Forelimb muscle (tissue), 1 donor: ENCODE measurements at places on chromosomes 5 and 9. TPM values are rescaled to one million over a fixed set of nuclear protein-coding genes. Genes with fewer than 3 reads are reported as not detected.

GRCh38 chr5:58191443-58191842, 268.4 kb downstream of the PLK2 start:
- DNase-seq, result no peak

- no peak for DNase-seq
Observed at GRCh38 chr9:133752739-133753446, 14.7 kb upstream of the SARDH start.

- no peak for DNase-seq
Observed at GRCh38 chr9:120735415-120736126, 21.3 kb upstream of the MEGF9 start.

DNA sequence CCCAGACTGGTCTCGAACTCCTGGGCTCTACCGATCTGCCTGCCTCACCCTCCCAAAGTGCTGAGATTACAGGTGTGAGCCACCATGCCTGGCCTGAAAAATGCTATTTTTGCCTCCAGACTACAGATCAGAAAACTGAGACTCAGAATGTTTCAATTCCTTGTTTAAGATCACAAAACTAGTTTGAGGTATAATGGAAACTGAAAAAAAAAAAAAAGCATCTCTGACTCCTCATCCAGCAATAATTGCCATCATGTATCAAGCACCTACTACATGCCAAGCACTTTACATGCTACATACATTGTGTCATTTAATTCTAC, 35.6 kb downstream of the PLAC8L1 start:
- no peak for DNase-seq

DNA sequence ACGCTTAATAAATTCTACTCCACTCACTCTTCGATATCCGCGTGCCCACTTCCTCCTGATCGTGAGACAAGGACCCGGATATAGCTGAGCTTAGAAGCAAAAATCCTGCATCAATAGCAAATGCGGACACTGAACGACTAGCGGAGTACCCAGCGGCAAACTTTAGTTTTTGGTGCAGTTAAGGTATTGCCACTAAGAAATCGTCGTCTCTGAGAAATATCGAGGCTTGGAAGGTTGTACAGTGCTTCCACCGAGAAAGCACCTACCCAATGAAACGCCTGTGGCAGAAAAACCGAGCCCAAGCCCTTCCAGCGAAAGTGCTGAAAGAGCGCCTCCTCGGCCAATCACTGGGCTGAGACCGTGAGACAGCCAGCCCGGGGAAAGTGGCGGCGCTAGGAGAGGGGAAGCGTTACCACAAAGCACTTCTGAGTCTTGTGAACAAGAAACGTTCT, 32.2 kb downstream of the ANXA2R start:
- DNase-seq, result no peak

DNA sequence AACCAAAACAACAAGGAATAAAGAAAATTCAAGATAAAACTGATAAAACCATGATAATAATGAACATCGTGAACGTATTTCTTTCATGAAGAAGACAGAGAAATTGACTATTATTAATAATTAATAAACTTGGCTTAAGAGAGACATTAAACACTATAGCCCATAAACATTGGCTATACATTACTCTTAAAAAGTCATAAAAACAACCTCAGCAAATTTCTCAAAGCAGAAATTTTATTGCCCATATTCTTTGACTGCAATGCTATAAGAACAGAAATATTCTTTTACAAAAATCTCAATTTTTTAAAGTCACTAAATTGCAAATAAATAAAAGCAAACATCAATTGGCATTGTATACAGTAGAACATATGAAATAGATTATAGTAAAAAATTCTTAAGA, 42.5 kb downstream of the CSF2 start:
- no peak for DNase-seq

GDA gene
- polyA plus RNA-seq, result 1.1 TPM

DNA sequence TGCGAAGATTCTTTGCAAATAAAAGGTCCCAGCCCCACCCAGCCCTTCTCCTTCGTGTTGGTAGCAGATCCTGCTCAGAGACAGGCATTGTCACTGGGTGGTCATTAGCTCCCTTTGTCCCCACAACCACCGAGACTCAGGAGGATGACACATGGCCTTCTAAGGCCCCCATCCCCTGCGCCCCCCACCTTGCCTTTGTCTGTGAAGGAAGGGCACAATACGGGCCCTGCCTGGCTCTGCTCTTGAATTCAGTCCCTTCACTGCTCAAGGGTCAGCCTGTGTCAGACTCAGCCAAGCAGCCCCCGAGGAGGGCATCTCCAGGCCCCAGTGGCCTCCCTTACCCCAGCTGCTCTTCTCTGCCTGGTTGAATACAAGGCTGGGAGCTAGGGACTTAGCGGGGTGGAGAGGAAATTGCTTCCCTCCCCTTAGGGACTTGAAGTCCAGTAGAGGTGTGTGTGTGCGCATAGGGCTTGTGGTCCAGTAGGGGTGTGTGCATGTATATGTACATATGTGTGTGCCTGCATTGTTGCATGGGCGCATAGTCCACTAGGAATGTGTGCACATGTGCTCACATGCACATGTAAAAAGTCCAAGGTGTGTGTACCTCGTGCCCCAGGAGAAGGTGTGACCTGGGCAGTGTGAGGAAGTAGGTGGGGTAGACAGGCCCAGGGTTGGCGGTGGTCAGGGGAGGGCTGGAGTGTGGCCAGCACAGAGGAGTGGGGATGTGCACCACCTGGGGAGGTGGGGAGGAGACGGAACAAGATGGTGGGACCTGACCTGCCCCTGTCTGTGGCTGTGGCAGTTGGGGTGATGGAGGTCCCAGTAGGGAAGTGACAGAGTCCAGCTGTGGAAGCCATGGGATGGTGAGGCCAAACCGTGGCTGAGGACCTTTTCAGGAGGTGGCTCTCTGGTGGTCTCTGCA, 59.1 kb downstream of the PHF2 start:
- no peak for DNase-seq

DNA sequence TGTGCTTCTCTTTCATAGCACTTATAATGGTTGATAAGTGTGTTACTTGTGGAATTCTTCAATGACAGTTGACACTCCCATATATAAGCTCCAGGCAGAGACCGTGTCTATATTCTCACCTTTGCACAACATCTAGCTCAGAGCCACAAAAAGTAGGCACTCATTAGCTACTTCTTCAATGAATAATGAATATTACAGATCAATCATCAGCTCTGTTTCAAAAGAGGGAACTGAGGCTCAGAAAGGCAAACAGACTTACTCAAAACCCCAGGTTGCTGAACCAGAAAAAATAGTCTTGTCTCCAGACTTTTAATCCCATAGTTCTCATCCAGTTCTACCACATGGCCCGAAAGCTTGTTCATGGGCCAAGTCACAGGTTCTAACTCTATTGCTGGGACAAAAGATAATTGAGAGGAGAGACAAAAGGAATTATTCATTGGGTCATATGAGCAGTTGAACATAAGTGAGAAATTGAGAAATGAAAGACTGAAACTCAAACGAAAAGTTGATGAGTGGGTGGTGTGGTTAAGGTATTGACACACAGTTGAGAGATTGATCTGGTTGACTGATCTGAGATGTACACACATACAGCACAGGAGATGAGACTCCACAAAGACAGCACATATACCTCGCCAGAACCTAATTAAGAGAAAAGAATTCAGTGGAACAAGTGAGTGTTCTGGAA, 381.6 kb downstream of the EFNA5 start:
- no peak for DNase-seq

MELK gene
- 7.2 TPM for polyA plus RNA-seq

DNA sequence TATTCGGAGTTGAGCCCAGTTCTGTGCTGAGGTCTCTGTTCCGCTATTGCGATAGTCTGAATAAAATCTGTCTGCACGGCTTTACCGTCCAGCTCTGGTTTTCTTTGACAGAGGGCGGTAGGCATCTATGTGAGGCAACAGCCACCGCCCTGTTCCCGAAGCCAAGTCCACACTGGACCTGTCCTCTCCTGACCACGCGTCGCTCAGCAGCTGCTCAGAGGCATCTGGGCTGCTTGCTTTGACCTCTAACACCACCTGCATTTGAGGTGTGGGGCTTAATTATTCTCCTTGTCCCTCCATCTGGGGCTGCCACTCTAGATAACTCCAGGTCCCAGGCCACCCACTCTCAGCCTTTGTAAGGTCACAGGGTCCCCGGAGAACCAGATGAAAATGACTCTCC, 168.4 kb upstream of the SMIM23 start:
- no peak for DNase-seq

DNA sequence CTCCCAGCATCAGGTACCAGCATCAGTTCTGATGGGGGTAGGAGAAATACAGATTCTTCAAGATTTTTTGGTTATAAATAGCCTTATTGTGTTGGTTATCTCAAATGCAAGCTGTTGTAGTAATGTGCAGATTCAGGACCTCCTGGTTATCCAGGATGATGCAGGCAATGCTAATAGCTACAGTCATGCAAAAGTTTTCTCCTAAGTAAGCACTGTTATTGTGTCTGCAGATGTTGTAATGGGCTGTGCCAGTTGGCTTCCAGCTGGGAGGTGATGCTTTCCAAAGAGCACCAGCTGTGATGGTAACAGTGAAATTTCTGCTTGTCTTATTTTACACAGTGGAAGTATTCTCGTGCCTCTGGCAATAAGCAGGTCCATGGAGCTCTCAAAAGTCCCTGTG, 719.2 kb upstream of the CTNND2 start:
- DNase-seq, result no peak

GRCh38 chr5:107153283-107153682, 517.5 kb downstream of the EFNA5 start:
- DNase-seq, result no peak

GRCh38 chr5:10339058-10339811, 14.3 kb upstream of the MARCHF6 start:
- DNase-seq, result no peak

DNA sequence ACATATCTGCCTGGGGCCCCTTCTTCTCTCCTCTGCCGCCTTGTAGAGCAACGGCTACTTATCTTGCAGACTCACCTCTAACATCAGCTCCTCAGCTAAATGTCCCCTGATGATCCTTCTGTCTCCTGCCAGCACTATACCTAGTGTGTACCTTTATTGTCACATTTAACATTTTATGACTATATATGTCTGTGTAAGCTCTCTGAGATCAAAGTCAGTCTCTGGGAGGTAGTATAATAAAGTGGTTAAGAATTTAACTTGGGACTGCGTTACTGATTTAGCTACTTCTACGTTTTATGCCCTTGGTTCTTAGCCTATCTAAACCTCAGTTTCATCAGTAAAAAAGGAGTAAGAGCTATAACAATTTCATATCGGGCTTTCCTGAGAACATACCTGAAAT, 2.2 kb downstream of the TMED7 start:
- no peak for DNase-seq

- no peak for DNase-seq
Observed at GRCh38 chr5:170631466-170632195, 127.8 kb downstream of the KCNIP1 start.

GRCh38 chr5:93130624-93131490, 450.2 kb downstream of the NR2F1-AS1 start:
- peak; percentile 40 for DNase-seq

DNA sequence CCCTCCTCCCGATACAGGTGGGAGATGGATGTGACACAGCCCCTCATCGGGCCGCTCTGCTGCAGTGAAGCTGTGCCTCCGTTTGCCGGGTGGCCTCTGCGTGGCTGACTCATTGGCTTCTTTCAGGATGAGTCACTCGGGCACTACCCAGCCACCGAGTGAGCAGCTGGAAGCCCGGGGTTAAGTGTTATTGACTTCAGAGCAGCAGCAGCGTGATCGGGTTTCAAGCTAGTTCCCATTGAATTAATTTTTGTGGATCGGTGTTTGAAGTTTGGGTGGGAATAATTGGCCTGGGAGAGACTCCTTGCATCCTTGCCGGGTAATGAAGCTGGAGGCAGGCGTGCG, 266.4 kb upstream of the IRX4 start:
- no peak for DNase-seq

- DNase-seq, result no peak
Observed at GRCh38 chr5:122067390-122067789, 10.7 kb downstream of the LOX start.

DNA sequence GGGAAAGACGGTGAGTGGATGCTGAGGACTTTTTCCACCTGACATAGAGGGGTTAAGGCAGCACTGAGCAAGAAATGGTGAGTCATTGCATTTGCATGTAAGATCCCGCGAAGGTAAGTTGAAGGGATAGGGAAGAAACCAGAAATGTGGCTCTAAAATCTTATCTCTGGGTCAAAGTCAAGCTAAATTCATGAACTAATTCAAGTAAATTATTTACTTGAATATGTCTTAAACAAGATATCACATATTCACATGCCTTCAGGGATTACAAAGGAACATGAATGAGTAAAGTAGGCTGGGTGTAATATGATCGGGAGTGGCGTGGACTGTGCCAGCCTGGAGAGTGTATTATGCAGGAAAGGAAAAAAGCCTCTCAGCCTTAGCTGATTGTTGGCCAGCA, 74.4 kb upstream of the EQTN start:
- no peak for DNase-seq

DNA sequence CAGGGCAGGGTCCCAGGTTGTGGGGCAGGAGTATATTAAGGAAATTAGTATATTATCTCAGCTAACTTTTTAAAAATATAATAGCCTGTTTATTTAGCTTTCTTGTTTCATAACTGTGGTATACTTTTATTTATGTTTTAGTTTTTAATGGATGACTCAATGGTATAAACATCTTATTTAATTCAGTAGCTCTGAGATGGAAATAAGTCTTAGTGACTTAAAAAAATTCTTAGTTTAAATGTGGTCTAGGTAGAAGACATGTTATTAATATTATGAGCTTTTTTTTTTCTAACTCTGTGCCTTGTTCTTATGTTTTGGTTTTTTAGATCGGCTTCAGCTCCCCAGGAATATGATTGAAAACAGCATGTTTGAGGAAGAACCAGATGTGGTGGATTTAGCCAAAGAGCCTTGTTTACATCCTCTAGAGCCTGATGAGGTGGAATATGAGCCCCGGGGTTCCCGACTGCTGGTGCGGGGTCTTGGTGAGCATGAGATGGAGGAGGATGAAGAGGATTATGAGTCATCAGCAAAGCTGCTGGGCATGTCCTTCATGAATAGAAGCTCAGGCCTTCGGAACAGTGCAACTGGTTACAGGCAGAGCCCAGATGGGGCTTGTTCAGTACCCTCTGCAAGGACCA, 43.1 kb downstream of the LNPEP start:
- no peak for DNase-seq

DNA sequence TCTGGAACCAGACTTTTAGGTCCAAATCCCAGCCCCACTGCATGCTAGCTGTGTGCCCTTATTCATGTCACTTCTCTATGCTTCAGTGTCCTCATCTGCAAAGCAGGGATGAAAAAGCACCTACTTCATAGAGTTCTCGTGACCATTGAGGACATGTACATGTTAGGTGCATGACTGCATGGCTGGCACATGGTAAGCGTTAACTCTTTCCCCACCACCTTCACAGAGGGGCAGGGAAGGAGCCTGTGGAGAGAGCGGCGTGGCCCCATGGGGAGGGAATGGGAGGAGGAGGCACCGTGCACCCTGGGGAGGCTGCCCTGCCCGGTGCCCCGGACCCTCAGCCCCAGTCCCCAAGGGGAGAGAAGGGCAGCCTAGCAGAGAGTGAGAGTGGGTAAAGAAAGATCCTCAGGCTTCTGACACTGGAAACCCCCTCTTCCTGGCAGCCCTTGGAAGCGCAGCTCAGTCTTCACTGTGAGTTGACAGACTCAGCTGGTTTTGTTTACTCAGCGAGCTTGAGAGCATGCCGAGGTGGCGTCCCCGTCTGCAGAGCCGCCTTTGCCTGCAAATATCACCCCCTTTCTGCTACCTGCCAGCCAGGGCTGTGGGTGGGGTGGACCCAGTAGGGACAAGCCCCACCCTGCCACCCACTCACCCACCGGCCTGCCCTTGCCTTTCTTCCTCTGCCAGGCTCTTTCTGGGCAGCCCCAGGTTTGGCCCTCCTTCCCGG, 10.6 kb upstream of the ANGPTL2 start:
- DNase-seq, result no peak

MED7 gene
- 12.1 TPM for polyA plus RNA-seq
